ENCODE measurements at places on chromosomes 11 and 22. TPM values are rescaled to one million over a fixed set of nuclear protein-coding genes. Genes with fewer than 3 reads are reported as not detected.

DNA sequence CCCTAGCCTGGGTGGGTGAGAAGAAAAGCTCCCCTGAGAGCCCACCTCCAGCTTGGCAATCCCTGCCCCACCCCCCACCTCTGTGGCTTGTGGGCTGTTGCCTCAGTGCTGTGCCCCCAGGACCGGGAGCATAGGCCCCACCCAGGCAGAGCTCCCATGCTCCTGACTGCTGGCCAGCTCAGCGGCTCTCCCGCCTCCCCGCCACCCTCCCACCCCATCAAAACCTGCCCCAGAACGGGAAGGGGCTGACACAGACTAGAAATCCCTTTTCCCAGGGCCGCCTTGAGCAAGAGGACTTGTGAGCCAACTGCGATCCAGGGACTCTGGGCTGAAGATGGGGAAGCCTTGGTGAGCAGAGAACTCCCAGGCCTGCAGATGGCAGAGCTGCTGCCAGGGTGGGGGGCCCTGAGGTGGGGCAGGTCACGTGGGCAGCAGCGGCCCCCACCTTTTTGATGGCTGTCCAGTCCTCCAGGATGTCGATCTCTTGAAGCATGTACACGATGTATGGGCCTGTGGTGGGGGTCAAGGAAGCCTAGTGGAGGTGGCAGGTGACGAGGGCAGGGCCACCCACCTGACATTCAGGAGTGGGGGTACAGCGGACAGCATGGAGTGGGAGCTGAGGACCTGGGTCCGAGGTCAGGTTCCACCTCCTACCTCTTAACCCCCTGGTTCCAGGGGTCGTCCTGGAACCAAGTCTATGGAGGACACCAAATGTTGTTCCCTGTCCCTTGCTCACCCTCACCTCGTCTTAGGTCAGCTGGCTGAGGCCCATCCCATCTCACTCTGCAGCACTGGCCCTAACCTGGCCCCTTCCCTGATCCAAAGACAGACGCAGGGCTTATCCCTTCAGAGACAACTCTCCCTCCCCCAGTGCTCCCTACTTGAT, 2.3 kb upstream of the RIN1 start:
- DNase-seq: no peak

DNA sequence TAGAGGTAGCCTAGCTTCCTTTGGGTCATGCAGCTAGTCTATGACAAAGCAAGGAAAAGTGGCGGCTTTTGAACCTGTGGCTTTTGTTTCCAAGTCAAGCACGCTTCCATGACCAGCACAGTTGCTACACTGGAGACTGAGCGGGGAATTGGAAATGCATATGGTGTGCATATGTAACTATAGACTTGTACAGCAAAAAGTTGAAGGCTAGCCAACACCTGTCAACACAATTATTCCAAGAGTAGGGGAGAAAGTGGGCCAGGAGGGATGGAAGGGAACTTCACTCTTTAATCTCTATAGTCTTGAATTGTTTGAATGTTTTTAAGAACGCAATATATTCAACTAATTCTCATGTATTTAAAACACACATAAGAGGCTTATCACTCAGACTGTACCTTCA, 218.5 kb upstream of the CADM1 start:
- DNase-seq: no peak

- no peak for DNase-seq
Observed at GRCh38 chr11:65852508-65853245, 5.3 kb downstream of the CFL1 start.

DNA sequence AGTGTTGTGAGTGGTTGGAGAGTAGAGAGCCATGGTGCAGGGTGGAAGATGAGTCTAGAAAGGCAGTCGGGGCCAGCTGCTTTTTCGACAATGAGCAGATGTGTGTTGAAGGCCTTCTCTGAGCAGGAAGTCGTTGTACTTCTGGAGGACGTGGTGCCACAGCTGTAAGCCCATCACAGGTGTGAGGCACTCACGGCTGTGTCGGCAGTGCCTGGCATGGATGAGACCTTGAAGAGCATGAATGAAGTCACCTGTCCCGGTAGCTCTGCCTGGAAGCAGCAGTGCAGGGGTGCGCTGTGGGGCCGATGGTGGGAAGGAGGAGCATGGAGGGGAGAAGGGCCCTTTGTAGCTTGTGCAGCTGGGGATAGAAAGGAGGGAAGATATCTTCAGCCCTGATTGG, 165.2 kb downstream of the PKNOX2 start:
- DNase-seq: no peak

DNA sequence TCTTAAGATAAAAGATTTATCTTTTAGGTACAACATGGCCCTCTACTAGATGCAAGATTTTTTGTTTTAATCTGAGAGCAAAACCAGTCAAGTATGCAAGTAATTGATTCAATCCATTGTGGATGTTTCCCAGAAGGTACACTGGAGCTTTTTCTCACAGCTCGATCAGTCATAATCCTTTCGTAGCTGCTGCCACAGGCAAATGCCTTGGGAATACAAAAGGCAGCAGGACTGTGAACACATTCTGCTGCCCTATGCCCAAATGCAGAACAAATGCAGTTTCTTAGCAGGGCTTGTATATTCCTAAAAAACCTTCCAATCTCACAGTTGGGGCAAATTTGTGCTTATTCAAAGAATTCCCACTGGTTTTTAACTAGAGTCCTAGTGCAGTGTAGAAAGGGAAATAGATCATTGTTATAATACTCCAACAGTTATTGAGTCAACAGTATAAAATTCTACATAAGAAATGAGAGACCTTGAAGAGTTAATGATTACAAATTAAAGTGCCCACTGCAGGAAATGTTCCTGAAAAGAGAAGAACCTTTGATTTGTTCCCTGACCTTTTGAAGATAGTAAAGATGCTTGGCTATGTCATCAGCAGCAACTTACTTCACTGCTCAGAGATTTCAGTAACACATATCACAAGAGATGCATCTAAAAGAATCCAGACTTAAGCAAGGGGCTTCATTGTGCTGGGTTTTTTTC, 14.1 kb downstream of the LPXN start:
- DNase-seq: no peak

GRCh38 chr11:129012880-129013279, 70.2 kb upstream of the TP53AIP1 start:
- DNase-seq: no peak

DNA sequence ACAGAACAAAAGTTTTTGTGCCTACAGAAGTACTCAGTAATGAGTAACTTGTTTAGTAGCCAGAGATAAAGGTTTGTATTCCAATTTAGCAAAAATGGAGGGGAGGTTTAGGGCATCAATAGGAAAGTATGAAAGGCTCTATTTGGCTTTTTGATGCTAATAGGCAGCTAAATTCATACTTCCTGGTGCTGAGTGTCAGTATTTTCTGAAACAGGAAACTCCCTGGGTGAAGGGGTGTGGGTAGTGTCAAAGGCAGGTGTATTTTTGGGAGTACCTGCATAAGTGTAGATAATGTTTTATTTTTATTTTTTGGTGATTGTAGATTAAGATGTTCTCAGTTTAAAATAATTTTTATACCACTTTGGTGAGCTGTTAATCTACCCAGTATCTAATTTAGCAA, 29.3 kb upstream of the MMP7 start:
- DNase-seq: no peak

- no peak for DNase-seq
Observed at GRCh38 chr11:133181066-133181465, 351.2 kb downstream of the OPCML start.

GRCh38 chr11:70437111-70437784, 38.9 kb downstream of the CTTN start:
- no peak for DNase-seq

DNA sequence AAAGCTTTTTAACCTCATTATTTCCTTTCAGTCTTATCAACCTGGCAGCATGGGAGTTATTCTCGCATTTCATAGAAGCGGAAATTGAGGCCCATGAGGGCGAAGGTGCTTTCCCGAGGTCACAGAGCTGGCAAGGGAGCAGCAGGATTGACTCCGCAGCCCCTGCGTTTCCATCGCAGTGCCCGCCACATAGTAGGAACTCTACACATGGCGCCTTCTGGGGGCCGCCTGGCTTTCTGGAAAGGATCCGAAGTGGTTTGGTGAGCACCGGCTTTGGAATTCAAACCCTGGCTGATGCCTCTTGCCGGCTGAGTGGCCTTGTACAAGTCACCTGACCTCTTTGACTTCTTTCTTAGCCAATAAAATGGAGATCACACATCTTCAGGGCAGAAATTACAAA, 93.4 kb downstream of the CEP164 start:
- DNase-seq: no peak

GRCh38 chr11:120192831-120193625, 17.8 kb upstream of the OAF start:
- DNase-seq: no peak

DNA sequence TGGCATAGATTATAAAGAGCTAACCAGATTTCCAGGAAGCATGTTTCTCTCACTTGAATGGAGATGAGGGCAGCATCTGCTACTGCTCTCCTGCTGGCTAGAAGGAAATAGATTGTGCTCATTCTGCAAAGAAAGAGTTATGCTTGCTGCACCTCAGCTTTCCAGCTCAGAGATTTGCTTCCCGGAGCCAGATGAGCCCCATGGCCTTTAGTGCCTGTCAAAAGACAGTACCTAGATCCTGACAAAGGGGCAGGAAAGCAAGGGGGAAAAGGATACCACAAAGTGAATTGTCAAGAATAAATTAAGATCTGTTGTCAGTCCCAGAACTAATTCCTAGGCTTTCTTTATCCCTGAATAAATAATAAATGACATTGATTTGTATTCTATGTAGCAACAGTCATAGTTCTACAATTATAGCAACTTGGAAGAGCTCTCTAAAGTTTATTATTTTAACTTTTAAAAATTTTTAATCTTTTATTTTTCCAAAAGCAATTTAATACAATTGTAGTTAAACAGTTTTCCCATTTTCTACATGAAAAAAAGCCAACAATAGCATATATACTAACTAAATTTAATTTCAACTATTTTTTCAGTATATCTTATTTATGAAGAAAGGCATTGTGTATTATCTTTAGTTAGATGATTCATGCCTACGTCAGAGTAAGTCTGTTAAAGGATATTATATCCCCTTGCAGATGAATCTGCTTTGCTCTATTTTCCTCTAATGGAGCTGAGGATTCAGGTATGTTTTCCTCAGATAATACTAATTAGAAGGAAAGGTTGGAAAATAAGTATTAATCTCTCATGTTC, 306.1 kb upstream of the DDI1 start:
- DNase-seq: no peak

DNA sequence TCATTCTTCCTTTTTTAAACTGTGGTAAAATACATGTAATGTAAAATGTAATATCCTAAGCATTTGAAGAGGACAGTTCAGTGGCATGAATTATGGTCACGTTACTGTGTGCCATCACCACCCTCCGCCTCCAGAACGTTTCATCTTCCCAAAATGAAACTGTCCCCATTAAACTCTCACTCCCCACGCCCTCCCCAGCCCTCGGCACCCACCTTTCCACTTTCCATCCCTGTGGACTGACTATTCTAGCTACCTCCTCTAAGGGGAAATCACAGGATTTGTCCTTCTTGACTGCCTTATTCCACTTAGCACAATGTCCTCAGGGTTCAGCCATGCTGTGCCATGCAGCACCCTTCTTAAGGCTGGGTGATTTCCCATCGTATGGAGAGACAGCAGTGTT, 1509.5 kb downstream of the BRD1 start:
- DNase-seq: no peak

GRCh38 chr11:122772945-122773344, 65.4 kb upstream of the CRTAM start:
- no peak for DNase-seq

DNA sequence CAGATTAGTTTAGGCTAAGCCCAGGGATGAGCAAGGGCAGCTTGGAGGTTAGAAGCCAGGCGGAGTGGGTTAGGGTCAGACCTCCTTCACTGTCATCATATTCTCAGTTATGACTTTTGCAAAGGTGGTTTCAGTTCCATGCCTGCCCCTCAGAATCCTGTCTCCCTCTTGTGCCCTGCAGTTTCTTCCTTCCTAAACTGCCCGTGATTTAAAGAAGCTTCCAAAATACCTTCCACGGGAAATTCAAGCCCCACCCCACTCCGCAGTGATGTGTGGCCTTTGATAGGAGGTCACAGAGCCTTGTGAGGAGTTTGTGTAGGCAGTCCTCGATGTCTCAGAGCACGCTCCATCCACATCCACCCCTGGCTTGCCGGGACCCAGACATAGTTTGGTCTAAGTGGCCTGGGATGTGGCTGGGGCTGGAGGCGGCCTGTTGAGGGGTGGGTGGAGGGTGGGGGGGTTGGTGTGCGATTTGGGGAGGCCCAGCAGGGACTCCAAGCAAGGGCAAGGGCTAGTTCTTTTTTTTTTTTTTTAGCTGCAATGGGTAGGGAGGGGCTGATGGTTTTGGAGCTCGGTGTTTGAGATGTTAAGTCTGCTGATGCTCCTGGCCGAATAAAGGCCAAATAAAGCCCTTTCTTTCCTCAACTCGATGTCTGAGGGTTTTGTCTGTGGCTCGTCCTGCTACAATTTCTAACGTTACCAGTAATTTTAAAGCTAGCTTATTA, 1.6 kb upstream of the IFITM1 start:
- no peak for DNase-seq

- DNase-seq: no peak
Observed at GRCh38 chr11:126029805-126030204, 32.9 kb downstream of the CDON start.

DNA sequence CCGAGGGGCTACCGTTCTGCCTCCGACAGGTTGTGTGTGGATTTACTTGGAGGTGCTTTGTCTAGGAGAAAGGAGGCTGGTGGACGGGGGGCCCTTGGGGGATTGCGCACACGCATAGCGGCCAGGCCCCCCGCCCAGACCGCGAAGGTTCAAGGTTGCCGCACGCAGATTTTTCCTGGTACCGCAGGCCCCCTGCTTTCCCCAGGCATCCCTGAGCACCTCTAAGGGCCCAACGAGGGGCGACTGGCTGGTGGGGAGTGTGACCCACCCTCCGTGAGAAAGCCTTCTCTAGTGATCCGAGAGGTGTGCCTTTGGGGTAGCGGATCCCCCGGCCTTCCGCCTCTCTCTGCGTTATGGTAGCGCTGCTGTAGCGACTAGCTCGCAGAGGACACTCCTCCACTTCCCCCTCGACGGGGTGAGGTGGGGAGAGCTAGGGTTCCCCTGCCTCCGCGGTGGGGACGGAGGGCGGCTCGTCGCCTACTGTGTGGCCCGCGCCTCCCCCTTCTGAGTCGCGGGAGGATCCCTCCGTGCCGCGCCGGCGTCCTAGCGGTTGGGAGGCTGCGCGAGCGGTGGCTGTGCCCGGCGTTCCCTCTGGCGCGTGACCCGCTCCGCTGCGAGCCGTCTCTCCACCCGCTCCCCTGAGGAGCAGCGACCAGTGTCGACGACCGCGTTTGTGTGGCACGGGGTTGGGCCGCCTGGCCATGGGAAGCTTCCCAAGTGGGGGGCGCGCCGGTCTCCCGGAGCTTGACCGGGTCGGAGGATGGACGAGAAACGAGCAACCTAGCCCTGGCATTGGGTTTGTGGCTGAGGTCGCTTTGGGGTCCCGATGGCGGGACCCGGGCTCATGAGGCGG, 3900.0 kb upstream of the OR11H1 start:
- DNase-seq: no peak

- DNase-seq: peak; percentile 2
Observed at GRCh38 chr11:123122341-123122740, 60.4 kb upstream of the HSPA8 start.

Gene RASSF10
- total RNA-seq: not detected

Gene CSRP3
- total RNA-seq: not detected

Gene PNPLA5
- total RNA-seq: not detected

Gene PHLDB1
- total RNA-seq: 38.9 TPM

Gene KDM4E
- total RNA-seq: not detected

Gene LIF
- 5.5 TPM for total RNA-seq

Gene B3GAT1
- total RNA-seq: not detected

Gene TMEM41B
- total RNA-seq: 27.2 TPM

Data from SJSA1 (cell line).